ENCODE measurements at places on chromosomes 2 and 18. TPM values are rescaled to one million over a fixed set of nuclear protein-coding genes. Genes with fewer than 3 reads are reported as not detected.

Gene NEU2
- total RNA-seq, result not detected

Gene FLACC1
- total RNA-seq, result 0.74 TPM

Gene LTBP1
- 434 TPM for total RNA-seq

Gene NTSR2
- not detected for total RNA-seq

Gene COLEC12
- total RNA-seq, result 79.5 TPM

Gene TRABD2A
- total RNA-seq, result 6.4 TPM

Gene TMEM247
- total RNA-seq, result not detected

Gene DSG4
- not detected for total RNA-seq

Gene HOXD13
- 0.09 TPM for total RNA-seq
